Uterus (tissue), 4 donors: ENCODE measurements at places on chromosomes 11 and 22. TPM values are rescaled to one million over a fixed set of nuclear protein-coding genes. Genes with fewer than 3 reads are reported as not detected.
A peak's percentile ranks its signal among the peaks of the same experiment; 100 is the strongest.

The CHRDL2 gene
- total RNA-seq, result 5.1 TPM

The RAB36 gene
- total RNA-seq, result 28.7 TPM

The TH gene
- 1.3 TPM for total RNA-seq

The GLYAT gene
- total RNA-seq, result not detected

The PARVG gene
- total RNA-seq, result 5.0 TPM

The CHRM1 gene
- not detected for total RNA-seq

The PNPLA3 gene
- total RNA-seq, result 0.58 TPM

The PRAME gene
- not detected for total RNA-seq

The GPHA2 gene
- not detected for total RNA-seq

The PITPNM1 gene
- 89.7 TPM for total RNA-seq

The TRIM64 gene
- not detected for total RNA-seq

The ZDHHC8 gene
- total RNA-seq, result 87.9 TPM

GRCh38 chr11:10377183-10377582 lies 72.3 kb downstream of the ADM start:
- no peaks in the 10 kb centered on the region for H3K36me3 ChIP-seq
- H3K27ac ChIP-seq, result no peak overlapping the region
- H3K27me3 ChIP-seq, result no peaks in the 10 kb centered on the region

DNA sequence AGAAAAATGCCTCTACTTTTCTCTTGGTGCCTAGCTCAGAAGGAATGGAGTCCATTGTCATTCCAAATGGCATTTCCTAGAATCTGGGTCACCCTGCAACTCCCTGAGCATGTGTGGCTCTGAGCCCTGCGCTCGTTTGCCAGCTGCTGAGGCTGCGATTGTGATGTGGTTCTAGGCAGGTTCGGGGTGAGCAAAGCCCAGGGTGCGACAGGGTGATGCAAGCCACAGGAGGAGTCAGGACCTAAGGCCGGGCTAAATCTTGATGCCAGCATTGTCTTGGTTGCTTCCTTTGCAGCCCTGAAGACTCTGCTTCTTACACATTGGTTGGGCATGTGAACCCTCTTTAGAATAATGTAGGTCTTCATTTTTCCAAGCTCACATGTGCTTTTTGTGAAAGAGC lies 131.0 kb downstream of the MORC2 start:
- H3K4me1 ChIP-seq, result no peaks in the 10 kb centered on the region
- no peaks in the 10 kb centered on the region for H3K27me3 ChIP-seq
- no peaks in the 10 kb centered on the region for H3K36me3 ChIP-seq
- no peak overlapping the region for H3K27ac ChIP-seq

DNA sequence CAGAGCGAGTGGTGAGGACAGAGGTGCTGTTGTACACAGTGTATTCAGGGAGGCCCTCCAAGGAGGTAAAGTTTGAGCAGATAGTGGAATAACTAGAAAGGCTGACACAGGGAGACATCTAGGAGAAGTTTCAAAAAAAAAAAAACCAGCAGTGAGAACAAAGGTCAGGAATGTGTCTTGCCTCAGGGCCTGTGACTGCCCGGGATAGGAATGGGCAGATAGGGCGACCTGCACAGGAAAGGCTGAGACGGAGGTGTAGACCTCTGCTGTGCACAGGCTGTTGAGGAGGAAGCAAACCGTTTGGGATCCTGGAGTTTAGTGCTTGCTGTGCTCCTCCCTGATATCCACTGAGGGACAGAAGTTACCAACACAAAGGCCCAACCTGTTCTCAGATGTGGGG lies 406.5 kb upstream of the B3GAT1 start:
- no peaks in the 10 kb centered on the region for H3K36me3 ChIP-seq
- no peak overlapping the region for H3K27ac ChIP-seq
- H3K27me3 ChIP-seq, result no peaks in the 10 kb centered on the region

DNA sequence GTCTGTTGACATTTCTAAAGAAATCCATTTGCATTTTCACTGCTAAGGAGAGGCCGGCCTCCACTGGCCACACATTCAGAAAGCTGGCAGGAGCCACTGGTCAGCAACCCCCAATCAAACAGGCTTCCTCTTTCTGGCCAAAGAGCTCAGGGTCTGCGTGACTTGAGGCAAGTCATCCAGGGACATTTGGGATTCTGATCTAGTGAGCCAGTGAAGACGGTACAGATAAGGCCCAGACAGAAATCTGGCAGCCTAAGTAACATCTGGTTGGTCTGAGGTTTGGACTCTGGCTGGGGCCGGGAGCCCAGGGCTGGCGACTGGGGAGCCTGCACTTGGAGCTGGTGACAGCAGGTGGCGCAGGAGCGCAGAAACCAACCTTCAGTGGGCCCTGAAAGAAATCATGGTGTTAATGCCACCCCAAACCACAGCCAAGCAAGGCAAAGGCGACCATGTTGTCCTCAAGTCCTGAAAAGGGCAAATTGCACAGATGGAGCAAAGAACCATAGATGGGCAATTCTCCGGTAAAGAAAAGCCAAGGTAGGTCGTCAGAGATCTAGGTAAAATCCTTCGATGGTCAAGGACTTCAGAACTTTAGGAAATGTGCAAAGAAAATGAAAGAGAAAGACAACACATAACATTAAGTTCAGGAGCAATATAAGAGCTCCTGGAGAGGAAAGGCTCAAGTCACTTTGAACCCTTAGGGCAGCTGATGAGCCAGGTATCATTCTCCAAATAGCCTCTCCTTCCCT lies 99.4 kb upstream of the BLID start:
- peak overlapping the region; percentile 30 for H3K27ac ChIP-seq
- H3K27me3 ChIP-seq, result no peaks in the 10 kb centered on the region

- no peak overlapping the region for H3K4me3 ChIP-seq
- no peaks in the 10 kb centered on the region for H3K36me3 ChIP-seq
- H3K27me3 ChIP-seq, result no peaks in the 10 kb centered on the region
- peak; percentile 95 for DNase-seq
- H3K4me1 ChIP-seq, result no peaks in the 10 kb centered on the region
- H3K27ac ChIP-seq, result peak overlapping the region; percentile 75
Observed at GRCh38 chr22:45997077-45997776, 20.3 kb upstream of the WNT7B start.

GRCh38 chr11:37320921-37321320 lies 722.9 kb upstream of the RAG2 start:
- DNase-seq, result no peak
- no peaks in the 10 kb centered on the region for H3K27me3 ChIP-seq
- H3K4me1 ChIP-seq, result no peaks in the 10 kb centered on the region

GRCh38 chr11:57354699-57355098 lies 16.5 kb downstream of the P2RX3 start:
- no peak overlapping the region for H3K27ac ChIP-seq
- no peaks in the 10 kb centered on the region for H3K27me3 ChIP-seq
- H3K4me1 ChIP-seq, result no peaks in the 10 kb centered on the region
- H3K4me3 ChIP-seq, result no peak overlapping the region
- no peaks in the 10 kb centered on the region for H3K36me3 ChIP-seq

GRCh38 chr22:40204321-40205116 lies 26.8 kb downstream of the TNRC6B start:
- peaks cover 7% of the 10 kb centered on the region for H3K4me1 ChIP-seq
- no peak for DNase-seq
- H3K27ac ChIP-seq, result peak overlapping the region; percentile 38
- no peaks in the 10 kb centered on the region for H3K27me3 ChIP-seq

GRCh38 chr11:135027461-135027860 lies 615.4 kb upstream of the B3GAT1 start:
- no peak overlapping the region for H3K27ac ChIP-seq
- H3K4me1 ChIP-seq, result no peaks in the 10 kb centered on the region

- no peak overlapping the region for H3K27ac ChIP-seq
- no peaks in the 10 kb centered on the region for H3K36me3 ChIP-seq
- no peaks in the 10 kb centered on the region for H3K27me3 ChIP-seq
- DNase-seq, result no peak
Observed at GRCh38 chr11:82701847-82702520, 31.7 kb downstream of the FAM181B start.

DNA sequence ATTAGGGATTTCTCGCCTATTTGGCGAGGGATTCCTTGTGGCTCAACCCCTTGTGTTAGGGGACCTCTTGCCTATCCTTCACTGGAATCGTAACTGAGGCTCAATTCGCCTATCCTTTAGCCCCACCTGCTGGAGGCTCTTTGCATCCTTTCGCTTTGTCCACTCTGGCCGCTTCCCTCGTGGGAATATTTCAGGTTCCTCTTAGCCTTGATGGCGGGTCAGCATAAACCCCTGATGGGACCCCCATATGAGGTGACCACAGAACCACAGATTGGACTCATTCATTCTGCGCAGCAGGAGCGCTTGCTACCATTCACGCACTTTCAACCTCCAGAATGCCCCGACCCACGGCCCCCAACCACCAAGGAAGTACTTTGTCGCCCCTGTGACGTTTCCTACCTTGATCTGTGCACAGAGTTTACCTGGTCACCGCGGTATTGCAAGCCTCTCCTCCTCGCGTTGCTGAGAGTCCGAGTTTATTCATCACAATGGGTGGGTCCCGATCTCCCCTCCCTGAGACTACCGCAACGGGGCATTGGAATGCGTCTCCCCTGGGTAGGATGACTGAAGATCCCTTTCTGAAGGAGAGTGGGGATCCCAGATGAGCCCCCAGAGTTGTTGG lies at the start of gene OR52N2:
Gene OR52N2 (plus strand): TSS at position 425 of the 622 bp plus-strand sequence. CDS start 11,412 bp downstream, outside the sequence.
- DNase-seq, result peak; percentile 68
- H3K4me1 ChIP-seq, result no peaks in the 10 kb centered on the region
- no peak within 1 kb of the TSS for H3K27ac ChIP-seq

- H3K4me3 ChIP-seq, result no peak overlapping the region
- no peak for DNase-seq
- H3K27me3 ChIP-seq, result no peaks in the 10 kb centered on the region
- no peak overlapping the region for H3K27ac ChIP-seq
- H3K36me3 ChIP-seq, result no peaks in the 10 kb centered on the region
- H3K4me1 ChIP-seq, result no peaks in the 10 kb centered on the region
Observed at GRCh38 chr11:7525424-7525823, 11.6 kb downstream of the PPFIBP2 start.

DNA sequence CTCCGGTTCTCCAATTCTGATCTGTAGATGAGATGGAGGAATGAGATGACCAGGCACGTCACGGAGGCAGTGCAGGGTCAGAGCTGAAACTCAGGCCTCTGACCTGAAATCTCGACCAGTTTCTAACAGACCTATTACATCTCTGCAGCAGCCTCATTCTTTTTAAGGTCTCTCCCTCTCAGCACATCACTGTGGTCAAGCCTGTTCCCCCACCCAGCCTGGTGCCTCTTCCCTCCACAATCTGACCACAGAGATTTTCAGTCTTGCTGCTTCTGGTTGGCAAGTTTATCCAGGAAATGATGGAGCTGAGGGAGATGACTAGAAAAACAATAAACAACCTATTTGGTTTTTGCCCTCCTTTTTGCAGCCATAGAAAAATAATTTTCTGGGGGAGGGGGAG lies 9.5 kb downstream of the GRAMD1B start:
- no peak overlapping the region for H3K4me3 ChIP-seq
- no peaks in the 10 kb centered on the region for H3K36me3 ChIP-seq
- no peak for DNase-seq
- no peaks in the 10 kb centered on the region for H3K27me3 ChIP-seq
- H3K4me1 ChIP-seq, result no peaks in the 10 kb centered on the region

GRCh38 chr11:69821511-69822040 lies 2.4 kb upstream of the FGF3 start:
- H3K4me3 ChIP-seq, result no peak overlapping the region
- no peaks in the 10 kb centered on the region for H3K4me1 ChIP-seq
- DNase-seq, result no peak
- H3K36me3 ChIP-seq, result no peaks in the 10 kb centered on the region

DNA sequence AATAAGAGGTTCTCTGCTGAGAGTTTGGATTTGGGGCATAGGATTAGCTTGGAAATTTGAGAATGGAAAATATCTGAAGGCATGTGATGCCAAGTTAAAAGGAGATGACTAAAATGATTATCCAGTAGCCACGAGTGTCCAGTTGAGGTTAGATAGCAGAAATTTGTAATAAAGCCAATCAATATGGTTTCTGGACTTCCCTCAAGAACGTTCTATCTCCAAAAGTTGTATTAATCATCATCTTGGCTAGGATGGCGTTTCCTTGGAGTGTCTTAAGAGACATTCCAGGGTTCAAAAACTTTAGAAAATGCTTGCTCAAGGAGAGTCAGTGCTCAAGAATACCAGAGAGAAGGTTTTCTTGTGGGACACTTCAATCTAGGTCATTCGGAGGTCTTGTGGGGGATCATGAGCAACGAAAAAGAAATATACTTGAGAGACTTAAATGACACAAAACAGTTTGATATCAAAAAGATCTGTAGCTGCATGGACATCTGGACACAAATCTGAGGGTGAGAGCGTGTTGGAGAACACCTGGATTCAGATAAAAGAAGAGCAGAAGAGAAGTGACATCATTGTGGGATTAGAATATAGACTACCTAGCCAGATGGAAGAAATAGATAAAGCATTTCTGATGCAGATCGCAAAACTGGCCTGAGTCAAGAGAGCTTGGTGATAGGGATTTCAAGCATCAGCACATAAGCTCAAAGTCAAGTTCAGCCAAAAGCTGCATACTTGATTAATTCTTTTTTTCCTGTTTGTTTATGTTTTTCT lies 97.7 kb downstream of the ARFGAP2 start:
- H3K27me3 ChIP-seq, result no peaks in the 10 kb centered on the region
- no peaks in the 10 kb centered on the region for H3K36me3 ChIP-seq
- no peak for DNase-seq
- H3K27ac ChIP-seq, result no peak overlapping the region
- no peaks in the 10 kb centered on the region for H3K4me1 ChIP-seq

DNA sequence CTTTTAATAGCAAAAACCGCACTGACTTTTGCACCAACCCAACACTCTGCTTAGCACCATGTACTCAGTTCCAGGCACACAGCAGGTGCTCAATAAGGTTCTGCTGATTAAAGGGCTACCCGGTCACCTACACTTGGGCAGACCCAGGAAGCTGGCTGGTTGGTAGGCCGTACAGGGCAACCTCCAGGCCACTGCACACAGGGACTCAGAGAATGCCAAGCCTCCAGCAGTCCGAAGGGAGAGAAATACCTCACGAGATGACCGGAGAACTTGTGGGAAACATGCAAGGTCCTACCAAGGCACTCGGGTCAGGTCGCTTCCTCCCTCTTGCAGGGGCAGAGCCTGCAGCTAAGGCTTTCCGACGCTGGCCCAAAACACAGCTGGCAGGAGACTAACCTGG lies 109.2 kb downstream of the MICAL3 start:
- no peaks in the 10 kb centered on the region for H3K27me3 ChIP-seq
- H3K4me3 ChIP-seq, result no peak overlapping the region
- H3K4me1 ChIP-seq, result no peaks in the 10 kb centered on the region
- peak; percentile 12 for DNase-seq

- H3K4me1 ChIP-seq, result peaks cover 4% of the 10 kb centered on the region
- peak overlapping the region; percentile 85 for H3K27ac ChIP-seq
- no peak for DNase-seq
- H3K4me3 ChIP-seq, result peak overlapping the region; percentile 96
Observed at GRCh38 chr11:119107538-119108145, 498 bp downstream of the C2CD2L start.

DNA sequence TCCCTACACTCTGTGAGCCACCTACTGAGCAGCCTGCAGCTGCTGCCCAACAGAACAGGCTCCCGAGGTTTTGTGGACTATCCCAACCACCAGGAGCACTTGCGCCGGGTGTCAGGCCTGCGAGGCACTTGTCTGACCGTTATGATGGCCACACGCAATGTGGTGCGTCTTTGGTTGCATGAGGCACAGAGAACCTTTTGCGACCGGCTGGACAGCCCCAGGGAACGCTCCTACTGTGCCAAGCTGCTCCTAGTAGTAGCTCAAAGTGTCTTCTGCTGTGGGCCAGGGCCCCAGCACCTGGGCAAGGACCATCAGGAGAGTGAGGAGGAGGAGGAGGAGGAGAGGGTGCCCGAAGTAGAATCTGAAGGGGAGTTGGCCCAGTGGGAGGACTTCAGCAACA lies 46.4 kb downstream of the RRP8 start:
- H3K4me1 ChIP-seq, result peaks cover 5% of the 10 kb centered on the region
- DNase-seq, result no peak
- H3K27ac ChIP-seq, result no peak overlapping the region
- H3K27me3 ChIP-seq, result no peaks in the 10 kb centered on the region
